Stimulated activated CD4-positive, alpha-beta T cell treated with anti-CD3 and anti-CD28 coated beads, Interleukin-1b, Interleukin-23, amount 100 ng/mL, for 4 hours (primary cell): ENCODE measurements at places on chromosomes 2 and 18.

- no peak for DNase-seq
Measured at GRCh38 chr2:19774805-19775176, 127.0 kb downstream of the TTC32 start.

DNA sequence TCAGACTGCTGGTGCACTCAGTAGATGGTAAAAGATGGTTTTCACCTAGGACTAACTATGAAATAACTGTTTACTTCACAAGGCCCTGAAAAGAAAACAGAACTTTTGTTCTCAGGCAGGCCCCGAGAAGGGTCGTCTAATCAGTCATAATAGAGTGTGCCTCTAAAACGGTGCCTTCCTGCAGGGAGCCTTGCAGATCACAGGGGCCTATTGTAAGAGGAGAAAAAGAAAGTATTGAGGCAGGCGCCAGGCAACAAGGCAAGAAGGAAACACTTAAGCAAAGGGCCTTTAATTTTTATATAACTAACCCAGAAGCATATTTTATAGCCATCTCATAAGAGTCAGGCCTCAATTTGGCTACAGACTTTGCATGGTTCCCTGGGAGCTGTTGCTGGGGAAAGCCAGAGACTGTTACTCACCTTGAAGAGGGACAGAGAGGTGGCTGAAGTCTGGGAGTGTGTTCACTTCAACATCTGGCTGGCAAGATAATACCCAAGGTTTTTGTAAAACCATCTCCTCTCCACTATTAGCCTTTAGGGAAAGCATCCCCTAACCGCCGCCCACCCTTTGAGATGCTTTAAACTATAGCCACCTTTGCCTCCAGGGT, 117.1 kb downstream of the PRPF40A start:
- no peak for DNase-seq

DNA sequence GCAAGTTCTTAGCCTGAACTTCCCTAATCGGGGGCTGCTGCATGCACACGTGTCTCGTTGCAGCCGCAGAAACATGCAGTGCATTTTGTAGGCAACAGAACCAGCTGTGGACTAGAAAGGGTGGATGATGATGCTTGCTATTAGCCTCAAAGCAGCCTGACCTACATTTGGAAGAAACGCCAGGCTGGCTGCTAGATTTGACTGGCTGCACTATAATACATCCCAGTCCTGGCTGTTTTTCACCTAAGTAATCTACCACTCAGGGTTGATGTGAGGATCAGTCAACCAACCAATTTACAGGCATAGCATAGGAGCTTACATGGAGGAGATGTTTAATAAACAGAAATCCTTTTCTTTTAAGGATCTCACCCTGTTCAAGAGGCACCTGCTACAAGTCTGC, 56.4 kb upstream of the SPP2 start:
- no peak for DNase-seq

GRCh38 chr2:227826563-227826962, 12.9 kb downstream of the CCL20 start:
- DNase-seq, result no peak

- DNase-seq, result no peak
Measured at GRCh38 chr2:54432251-54433015, 23.7 kb upstream of the SPTBN1 start.

DNA sequence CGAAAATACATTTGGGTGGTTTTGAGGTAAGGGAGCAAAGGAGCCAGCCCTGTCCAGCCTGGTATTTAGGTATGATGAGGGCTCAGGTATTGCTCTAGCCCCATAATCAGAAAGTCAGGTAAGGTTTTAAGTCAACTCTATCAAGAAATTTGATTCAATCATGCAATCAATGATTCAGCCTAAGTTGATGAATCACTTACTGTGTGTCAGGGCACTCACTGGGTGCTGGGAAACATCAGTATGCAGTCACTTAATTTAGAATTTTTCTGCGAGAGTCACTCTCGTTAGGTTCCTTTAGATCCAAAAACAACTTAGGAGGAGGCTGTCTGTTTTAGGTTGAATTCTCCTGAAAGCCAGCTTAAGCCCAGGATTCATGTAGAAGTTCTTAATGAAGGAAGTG, 17.7 kb upstream of the SERPINB2 start:
- DNase-seq, result no peak

DNA sequence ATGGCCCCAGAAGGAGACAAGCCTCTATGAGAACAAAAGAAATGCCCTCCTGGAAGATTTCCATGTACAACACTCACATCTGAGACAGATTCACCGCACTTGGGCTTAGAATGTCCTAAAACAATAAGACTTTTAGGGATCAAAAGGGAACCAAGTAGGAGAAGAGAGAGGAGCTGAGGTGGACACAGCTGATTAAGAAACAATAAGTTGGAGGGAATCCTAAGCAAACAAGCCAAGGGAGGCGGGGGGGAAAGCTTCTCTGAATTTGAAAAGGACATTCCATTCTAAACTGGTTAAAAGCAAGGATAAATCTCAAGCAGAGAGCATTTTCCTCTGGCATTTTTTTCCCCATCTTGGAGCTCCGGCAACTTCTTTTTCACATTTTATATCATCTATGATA, 9.9 kb downstream of the ACVR1 start:
- DNase-seq, result no peak

DNA sequence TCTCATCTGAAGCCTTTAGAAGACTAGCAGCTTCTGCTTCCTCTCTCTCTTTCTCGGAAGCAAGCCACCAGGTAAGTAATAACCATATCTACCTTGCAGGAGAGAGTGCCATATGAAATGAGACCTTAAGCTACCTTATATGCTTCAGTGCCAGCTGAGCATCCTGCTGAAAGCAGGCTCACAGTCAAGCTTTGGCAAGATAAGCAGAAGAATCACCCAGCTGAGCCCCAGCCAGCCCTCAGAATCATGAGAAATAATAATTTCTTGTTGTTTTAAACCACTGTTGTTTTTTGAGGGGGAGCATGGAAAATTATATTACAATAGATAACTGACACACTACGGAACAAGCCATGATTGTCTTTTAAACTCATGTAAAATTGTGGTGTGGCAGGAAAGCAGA, 514.4 kb downstream of the MBD2 start:
- DNase-seq, result no peak

DNA sequence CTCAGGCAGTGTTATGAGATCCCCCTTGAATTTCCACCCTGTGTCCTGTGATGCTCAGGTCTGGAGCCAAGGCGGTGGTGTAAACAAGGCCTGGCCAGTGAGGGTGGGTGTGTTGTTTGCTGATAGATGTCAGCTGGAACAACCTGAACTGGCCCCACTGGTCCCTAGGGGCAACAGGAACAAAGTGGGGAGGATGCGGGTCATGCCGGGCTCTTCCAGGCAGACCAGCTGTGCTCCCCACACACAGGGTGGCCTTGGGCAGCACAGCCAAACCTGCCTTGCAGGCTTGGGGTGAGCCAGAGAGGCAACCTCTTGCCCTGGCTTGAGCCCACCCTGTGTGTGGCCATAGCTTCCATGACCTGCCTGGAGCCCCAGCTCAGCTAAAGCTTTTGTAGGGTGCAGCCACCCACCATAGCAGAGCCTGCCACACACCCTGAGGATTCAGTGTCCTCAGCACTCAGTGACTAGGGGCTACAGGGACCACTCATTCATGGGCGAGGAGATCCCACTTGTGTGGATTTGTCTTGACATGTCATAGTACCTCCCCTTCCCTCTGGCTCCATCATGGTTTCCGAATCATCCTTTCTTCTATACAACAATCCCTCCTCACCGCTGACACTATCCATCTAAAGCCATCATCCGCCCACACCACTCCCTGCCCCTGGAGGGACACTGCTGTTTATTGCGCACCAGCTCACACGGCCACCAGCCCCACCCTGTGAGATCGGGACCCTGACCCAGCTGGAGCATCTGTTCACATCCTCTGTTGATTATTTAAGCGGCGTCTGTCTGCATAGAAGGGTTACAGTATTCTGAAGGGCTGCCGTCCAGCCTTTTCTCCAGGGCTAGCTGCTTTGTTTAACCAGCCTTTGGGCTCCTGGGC, 268.8 kb downstream of the CYP26B1 start:
- no peak for DNase-seq

DNA sequence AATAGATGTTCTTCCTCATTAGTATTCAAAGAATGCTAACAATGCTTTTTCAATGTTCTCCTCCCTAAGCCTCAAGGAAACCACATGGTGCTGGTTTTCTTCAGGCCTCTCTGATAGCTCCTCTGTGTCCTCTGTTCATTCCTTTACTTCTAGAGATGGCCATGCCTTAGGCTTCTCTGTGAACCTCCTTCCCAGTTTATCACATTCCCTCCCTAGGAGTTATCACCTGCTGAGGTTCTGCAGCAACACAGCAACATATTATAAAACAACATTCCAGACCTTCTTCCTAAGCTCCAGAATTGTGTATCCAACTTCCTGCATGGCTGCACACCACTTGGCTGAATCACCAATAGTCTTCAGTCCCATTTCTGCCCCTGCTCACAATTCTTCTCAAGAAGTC, 325.5 kb downstream of the IRS1 start:
- no peak for DNase-seq

- DNase-seq, result no peak
Measured at GRCh38 chr2:28802975-28803429, 7.6 kb upstream of the SPDYA start.

- no peak for DNase-seq
Measured at GRCh38 chr2:45782436-45782835, 131.0 kb downstream of the PRKCE start.

DNA sequence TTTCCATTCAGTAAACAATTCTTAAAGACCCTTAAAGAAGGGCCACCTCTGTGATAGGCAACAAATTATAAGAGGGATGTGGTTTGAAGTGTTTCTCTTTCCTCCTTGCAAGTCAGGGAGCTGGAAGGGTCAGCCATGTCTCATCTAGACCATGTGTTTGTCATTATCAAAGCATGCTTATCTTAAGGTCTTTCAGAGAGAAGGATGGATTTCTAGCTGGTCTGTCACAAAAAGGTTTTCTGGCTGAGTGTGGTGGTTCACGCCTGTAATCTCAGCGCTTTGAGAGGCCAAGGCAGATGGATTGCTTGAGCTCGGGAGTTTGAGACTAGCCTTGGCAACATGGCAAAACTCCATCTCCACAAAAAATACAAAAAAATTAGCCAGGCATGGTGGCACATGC, 59.2 kb upstream of the PEX13 start:
- no peak for DNase-seq

DNA sequence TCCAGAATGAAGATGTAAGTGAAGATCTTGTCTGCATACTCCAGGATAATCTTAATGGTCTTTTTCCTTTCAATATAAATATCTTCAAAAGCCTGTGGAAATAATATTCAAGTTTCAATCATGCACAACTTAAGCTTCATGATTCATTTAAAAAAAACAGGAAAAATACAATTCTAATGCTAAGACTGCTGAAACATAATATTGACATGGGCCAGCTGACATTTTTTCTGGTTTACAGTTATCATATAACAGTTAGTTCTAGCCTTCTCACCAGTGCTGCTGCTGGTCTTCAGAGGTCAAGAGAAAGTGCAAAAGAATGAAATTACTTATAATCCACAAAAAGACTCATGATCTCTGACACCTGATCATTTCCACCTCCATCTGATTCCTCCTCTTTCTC, 110.4 kb upstream of the SCN1A start:
- no peak for DNase-seq

GRCh38 chr2:231041061-231041689, 3.9 kb downstream of the C2orf72 start:
- DNase-seq, result no peak

DNA sequence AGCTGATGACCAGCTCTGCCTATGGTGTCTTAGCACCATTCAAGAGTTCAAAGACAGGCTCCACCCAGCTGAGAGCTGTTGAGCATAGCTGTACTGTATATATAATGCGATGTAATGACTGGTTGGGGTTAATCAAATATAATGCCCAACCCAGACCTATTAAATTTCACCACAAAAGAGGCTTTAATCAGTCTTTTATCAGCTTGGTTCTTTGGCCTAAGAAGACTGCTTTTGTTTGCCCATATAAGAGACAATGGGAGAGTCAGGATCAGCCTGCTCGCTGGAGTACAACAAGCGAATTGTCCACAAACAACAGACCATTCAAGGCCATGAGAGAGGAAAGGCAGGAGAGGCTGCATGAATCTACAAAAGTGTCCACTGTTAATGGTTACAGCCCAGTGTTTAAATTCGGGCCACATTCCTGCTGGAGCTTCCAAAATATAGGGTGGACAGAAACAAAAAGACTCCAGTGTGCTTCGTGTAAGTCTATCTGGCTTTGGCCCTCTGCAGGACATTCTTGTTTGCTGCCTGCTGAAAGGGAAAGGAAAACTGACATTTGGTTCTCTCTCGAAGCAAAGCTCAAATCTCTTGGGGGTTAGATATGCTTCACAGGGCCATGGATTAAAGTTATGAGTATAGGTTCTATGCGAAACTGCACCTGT, 299.0 kb upstream of the FBXO11 start:
- DNase-seq, result no peak
